ENCODE measurements at places on chromosomes 4 and X. TPM values are rescaled to one million over a fixed set of nuclear protein-coding genes. Genes with fewer than 3 reads are reported as not detected.

- peaks cover 8% of the 10 kb centered on the region for H3K4me1 ChIP-seq
- no peaks in the 10 kb centered on the region for H3K36me3 ChIP-seq
- H3K27ac ChIP-seq, result peak overlapping the region; percentile 56
Measured at GRCh38 chr4:158169931-158170690, 2.7 kb downstream of the GASK1B start.

GRCh38 chrX:112851806-112852205 lies 11.2 kb upstream of the AMOT start:
- no peak overlapping the region for H3K4me3 ChIP-seq
- no peaks in the 10 kb centered on the region for H3K27me3 ChIP-seq

Gene HMGN5
- 10.5 TPM for polyA plus RNA-seq

GRCh38 chr4:73740353-73740778 lies at the start of gene CXCL8:
CXCL8 (plus strand) TSS chr4:73740569; CDS start chr4:73740659, 90 bp downstream.
- DNase-seq, result no peak
- H3K27me3 ChIP-seq, result peaks cover 3% of the 10 kb centered on the region
- no peaks in the 10 kb centered on the region for H3K36me3 ChIP-seq

- H3K27ac ChIP-seq, result no peak overlapping the region
- DNase-seq, result no peak
- H3K36me3 ChIP-seq, result no peaks in the 10 kb centered on the region
- no peak overlapping the region for H3K4me3 ChIP-seq
Measured at GRCh38 chr4:111997785-111998184, 147.5 kb upstream of the FAM241A start.

Gene ADGRG2
- 0.24 TPM for polyA plus RNA-seq

DNA sequence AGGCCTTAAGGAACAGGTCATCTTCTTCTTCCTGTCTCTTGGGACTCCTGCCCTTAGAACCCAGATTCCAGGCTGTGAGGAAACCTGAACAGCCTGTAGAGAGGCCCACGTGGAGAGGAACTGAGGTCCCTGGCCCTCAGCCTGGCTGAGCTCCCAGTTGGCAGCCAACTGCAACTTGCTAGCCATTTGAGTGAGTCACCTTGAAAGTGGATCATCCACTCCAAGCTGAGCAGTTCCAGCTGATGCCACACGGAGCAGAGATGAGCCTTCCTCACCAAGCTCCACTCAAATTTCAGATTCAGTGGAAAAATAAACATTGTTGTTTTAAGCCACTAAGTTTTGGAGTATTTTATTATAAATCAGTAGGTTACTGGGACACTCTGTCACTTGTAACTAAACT lies 392.5 kb downstream of the BCOR start:
- H3K36me3 ChIP-seq, result no peaks in the 10 kb centered on the region
- no peak for DNase-seq
- H3K27ac ChIP-seq, result peak overlapping the region; percentile 64
- no peak overlapping the region for H3K4me3 ChIP-seq

Gene SHROOM3
- polyA plus RNA-seq, result 8.2 TPM

GRCh38 chr4:173490817-173491528 lies 39.1 kb downstream of the HAND2 start:
- H3K4me1 ChIP-seq, result peaks cover 7% of the 10 kb centered on the region
- H3K27ac ChIP-seq, result no peak overlapping the region
- no peak for DNase-seq
- H3K27me3 ChIP-seq, result peaks cover 3% of the 10 kb centered on the region
- no peaks in the 10 kb centered on the region for H3K36me3 ChIP-seq

GRCh38 chrX:154120567-154120966 lies 23.1 kb upstream of the MECP2 start:
- H3K27me3 ChIP-seq, result no peaks in the 10 kb centered on the region
- H3K27ac ChIP-seq, result no peak overlapping the region
- H3K4me3 ChIP-seq, result no peak overlapping the region

DNA sequence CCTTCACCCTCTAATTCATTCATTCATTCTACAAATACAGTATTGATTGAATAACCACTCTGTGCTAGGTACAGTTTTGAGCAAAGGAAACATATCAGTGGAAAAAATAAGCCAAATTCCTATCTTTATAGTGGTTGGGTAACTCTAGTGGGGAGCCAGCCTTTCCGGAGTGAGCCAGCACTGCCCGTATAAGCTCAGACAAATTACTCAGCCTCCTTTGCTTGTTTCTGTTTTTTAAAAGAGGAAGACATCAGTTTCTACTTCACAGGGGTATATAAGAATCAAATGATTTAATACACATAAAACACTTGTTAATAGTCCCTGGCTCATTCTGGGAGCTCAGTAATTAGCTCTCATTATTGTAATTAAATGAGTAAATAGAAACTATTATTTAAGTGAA lies 238.2 kb upstream of the MAD2L1 start:
- no peak overlapping the region for H3K4me3 ChIP-seq
- no peak for DNase-seq
- H3K27ac ChIP-seq, result no peak overlapping the region
- H3K4me1 ChIP-seq, result no peaks in the 10 kb centered on the region
- no peaks in the 10 kb centered on the region for H3K27me3 ChIP-seq

- no peak for DNase-seq
- no peaks in the 10 kb centered on the region for H3K27me3 ChIP-seq
- no peaks in the 10 kb centered on the region for H3K36me3 ChIP-seq
- no peak overlapping the region for H3K27ac ChIP-seq
- H3K4me1 ChIP-seq, result peaks cover 5% of the 10 kb centered on the region
Measured at GRCh38 chrX:129641469-129641868, 13.3 kb downstream of the APLN start.

DNA sequence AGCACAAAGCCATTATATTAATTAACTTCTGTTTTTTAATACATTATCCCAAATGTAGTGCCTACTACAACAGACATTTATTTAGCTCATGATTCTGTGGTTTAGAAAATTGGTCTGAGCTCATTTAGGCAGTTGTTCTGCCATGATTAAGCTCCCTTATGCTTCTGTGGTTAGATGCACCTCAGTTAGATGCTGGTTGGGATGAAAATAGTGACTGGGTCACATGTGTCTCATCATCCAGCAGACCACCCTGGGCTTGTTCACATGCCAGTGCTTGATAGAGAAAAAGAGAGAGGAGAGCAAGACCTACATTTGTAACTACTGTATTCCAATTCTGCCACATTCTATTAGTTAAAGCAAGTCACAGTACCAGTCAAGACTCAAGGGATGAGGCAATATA lies 376.4 kb upstream of the GNPDA2 start:
- no peak overlapping the region for H3K27ac ChIP-seq
- no peaks in the 10 kb centered on the region for H3K36me3 ChIP-seq
- no peaks in the 10 kb centered on the region for H3K4me1 ChIP-seq

Gene PDE6B
- polyA plus RNA-seq, result 0.40 TPM

Gene RHOXF1
- not detected for polyA plus RNA-seq

DNA sequence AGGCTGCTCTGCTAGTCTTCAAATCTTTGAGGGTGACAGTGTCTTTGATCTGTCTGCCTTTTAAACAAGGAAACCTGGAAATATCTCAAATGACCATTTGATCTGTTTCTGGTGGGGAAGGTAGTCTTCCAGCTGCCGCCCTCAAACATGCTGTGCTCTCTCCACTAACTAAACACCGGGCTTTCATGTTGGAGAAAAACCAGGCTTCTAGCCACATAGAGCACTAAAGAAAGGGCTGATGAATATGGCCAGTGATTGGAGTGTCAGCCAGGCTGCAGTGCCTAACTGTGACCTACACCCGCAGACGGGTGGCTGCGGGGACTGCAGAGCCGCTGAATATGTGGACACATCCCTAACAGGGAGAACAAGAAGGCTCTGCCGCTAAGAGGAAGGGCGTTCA lies 85.9 kb downstream of the UNC5C start:
- no peaks in the 10 kb centered on the region for H3K27me3 ChIP-seq
- no peaks in the 10 kb centered on the region for H3K36me3 ChIP-seq
- no peak overlapping the region for H3K4me3 ChIP-seq

DNA sequence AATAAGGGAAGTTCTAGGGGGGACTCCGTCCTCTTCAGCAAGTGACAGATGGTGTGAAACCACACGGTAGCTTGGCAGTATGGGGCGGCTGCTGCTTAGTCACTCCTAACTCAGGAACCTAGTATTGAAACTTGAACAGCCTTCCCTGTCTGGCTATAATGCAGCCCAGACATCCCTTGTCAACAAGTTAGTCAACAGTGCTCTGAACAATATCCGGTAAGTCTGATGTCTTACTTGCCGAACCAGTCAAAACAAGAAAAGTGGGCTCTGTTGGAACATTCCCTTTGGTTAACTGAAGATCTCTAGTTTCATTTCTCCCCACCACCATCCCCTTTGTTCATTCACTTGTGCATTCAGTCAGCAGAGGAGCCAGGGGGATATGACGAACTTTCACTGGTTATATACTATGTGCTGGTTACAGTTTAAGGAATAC lies 18.7 kb upstream of the CXCL13 start:
- no peak overlapping the region for H3K27ac ChIP-seq
- H3K36me3 ChIP-seq, result no peaks in the 10 kb centered on the region
- DNase-seq, result no peak
- H3K27me3 ChIP-seq, result no peaks in the 10 kb centered on the region
- H3K4me1 ChIP-seq, result peaks cover 8% of the 10 kb centered on the region

Gene FIP1L1
- 13.6 TPM for polyA plus RNA-seq

- DNase-seq, result no peak
- H3K4me3 ChIP-seq, result no peak overlapping the region
- H3K27ac ChIP-seq, result no peak overlapping the region
- H3K4me1 ChIP-seq, result no peaks in the 10 kb centered on the region
- no peaks in the 10 kb centered on the region for H3K36me3 ChIP-seq
- H3K27me3 ChIP-seq, result no peaks in the 10 kb centered on the region
Measured at GRCh38 chr4:149161247-149161646, 654.4 kb downstream of the IQCM start.

- H3K4me1 ChIP-seq, result no peaks in the 10 kb centered on the region
- H3K27me3 ChIP-seq, result no peaks in the 10 kb centered on the region
- DNase-seq, result no peak
- no peaks in the 10 kb centered on the region for H3K36me3 ChIP-seq
- no peak overlapping the region for H3K4me3 ChIP-seq
Measured at GRCh38 chr4:4984186-4984585, 35.1 kb downstream of the CYTL1 start.

GRCh38 chr4:98996765-98997068 lies 1.2 kb downstream of the METAP1 start:
- no peak overlapping the region for H3K27ac ChIP-seq
- DNase-seq, result peak; percentile 38
- H3K36me3 ChIP-seq, result no peaks in the 10 kb centered on the region
- H3K4me3 ChIP-seq, result peak overlapping the region; percentile 100
- H3K4me1 ChIP-seq, result peaks cover 6% of the 10 kb centered on the region
- no peaks in the 10 kb centered on the region for H3K27me3 ChIP-seq

Gene SHOX
- not detected for polyA plus RNA-seq

Gene NSUN7
- 0.21 TPM for polyA plus RNA-seq

- H3K4me3 ChIP-seq, result no peak overlapping the region
- H3K27ac ChIP-seq, result no peak overlapping the region
- H3K27me3 ChIP-seq, result no peaks in the 10 kb centered on the region
- H3K36me3 ChIP-seq, result no peaks in the 10 kb centered on the region
Measured at GRCh38 chrX:119132961-119133360, 5.3 kb upstream of the KIAA1210 start.

DNA sequence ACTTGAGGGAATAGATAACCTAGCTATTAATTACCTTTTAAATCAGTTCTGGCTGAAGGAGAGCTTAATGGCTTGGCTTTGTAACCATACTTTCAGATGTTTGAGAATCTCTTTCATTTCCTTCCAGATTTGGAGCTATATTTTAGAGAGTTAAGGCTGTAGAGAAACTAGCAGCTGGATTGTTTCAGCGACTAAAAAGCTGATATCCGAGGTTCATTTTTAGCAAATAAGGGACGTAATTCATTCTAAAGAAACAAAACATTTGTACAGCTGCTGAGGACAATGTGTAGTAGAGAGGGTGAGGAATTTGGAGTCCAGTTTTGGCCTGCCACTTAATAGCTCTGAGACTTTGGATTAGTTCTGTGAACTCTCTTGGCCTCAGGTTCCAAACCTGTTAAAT lies 12.2 kb downstream of the OSTC start:
- H3K4me3 ChIP-seq, result no peak overlapping the region
- H3K36me3 ChIP-seq, result peaks cover 34% of the 10 kb centered on the region
- no peak for DNase-seq
- no peaks in the 10 kb centered on the region for H3K27me3 ChIP-seq
- H3K4me1 ChIP-seq, result no peaks in the 10 kb centered on the region

Gene SPATA4
- polyA plus RNA-seq, result not detected
